ENCODE measurements at places on chromosomes 6 and 20. TPM values are rescaled to one million over a fixed set of nuclear protein-coding genes. Genes with fewer than 3 reads are reported as not detected.

- H3K27me3 ChIP-seq = no peaks in the 10 kb centered on the region
- no peak overlapping the region for H3K4me3 ChIP-seq
- H3K36me3 ChIP-seq = no peaks in the 10 kb centered on the region
- H3K27ac ChIP-seq = no peak overlapping the region
Measured at GRCh38 chr6:169115632-169116031, 138.0 kb downstream of the THBS2 start.

The SMIM28 gene
- total RNA-seq = not detected

DNA sequence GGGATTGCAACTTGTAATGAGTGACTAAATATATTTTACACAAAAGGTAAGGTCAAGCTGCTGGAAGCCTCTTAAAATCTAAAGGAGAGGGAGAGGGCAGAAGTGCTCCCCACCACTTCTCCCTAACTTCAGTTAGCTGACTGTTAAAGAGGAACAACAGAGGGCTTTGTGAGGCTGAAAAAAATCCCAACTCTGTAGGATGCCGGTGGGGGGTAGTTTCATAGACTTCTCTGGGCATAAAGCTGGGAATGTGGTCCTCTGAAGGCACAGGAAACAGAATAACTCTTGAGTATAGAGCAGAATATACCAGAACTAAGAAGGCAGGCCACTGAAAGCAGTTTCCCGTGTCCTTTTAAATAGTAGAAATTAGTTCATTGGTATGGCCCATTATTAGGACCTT is 71.6 kb downstream of the KIF6 start:
- no peak overlapping the region for H3K4me3 ChIP-seq
- H3K27ac ChIP-seq = no peak overlapping the region
- H3K36me3 ChIP-seq = no peaks in the 10 kb centered on the region
- H3K27me3 ChIP-seq = no peaks in the 10 kb centered on the region
- no peak for DNase-seq
- no peaks in the 10 kb centered on the region for H3K4me1 ChIP-seq

GRCh38 chr6:8336406-8337057 is 98.8 kb downstream of the SLC35B3 start:
- no peaks in the 10 kb centered on the region for H3K27me3 ChIP-seq
- H3K4me3 ChIP-seq = no peak overlapping the region
- no peaks in the 10 kb centered on the region for H3K4me1 ChIP-seq
- H3K27ac ChIP-seq = no peak overlapping the region

All from gastrocnemius medialis (tissue), 4 donors.